ENCODE measurements at places on chromosomes 4 and X. TPM values are rescaled to one million over a fixed set of nuclear protein-coding genes. Genes with fewer than 3 reads are reported as not detected.
A peak's percentile ranks its signal among the peaks of the same experiment; 100 is the strongest.

CACNA1F gene
- 0.47 TPM for total RNA-seq

UGT2B7 gene
- total RNA-seq, result not detected

DNA sequence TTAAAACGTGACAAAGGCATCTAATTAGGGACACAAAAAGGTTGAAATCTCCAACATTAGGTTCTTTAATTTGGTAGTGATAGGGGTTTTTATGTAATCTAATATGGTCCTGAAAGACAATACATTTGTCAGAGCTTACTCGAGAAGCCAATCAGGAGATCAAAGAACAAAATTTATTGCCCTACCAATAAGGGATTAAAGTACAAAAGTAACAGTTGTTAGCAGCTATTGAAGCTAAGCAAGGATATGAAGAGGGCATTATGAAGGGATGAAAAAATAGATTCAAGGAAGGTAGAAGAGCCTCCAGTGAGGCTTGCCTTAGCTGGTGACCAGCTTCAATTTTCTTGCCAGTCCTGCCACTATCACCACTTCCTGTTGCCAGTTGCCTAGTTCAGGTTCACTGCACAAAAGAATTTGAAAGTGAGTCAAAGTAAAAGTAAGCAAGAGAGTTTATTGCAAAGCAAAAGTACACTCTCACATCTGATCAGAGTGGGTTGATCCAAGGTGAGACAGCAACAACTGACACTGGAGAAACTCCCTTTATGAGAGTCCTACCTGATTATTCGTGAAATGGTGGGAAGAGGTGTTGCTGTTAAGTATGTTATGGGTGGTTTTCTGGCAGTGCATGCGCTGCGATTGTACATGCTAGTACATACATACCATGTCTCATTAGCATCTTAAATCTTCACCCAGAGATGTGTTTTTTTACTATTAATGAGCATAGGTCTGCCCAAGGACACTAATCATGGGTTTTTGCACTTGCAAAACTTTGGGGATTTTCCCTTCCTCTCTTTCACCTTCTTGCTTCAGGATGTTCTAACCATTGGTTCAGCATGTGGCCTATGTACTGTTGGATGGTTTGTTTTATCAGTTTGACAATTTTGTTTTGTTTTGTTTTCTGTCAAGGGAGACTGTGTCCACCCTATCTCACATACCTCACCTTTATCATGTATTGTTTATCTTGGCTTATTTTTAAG lies 263.2 kb upstream of the ITM2A start:
- H3K27me3 ChIP-seq, result no peaks in the 10 kb centered on the region
- no peaks in the 10 kb centered on the region for H3K36me3 ChIP-seq

DNA sequence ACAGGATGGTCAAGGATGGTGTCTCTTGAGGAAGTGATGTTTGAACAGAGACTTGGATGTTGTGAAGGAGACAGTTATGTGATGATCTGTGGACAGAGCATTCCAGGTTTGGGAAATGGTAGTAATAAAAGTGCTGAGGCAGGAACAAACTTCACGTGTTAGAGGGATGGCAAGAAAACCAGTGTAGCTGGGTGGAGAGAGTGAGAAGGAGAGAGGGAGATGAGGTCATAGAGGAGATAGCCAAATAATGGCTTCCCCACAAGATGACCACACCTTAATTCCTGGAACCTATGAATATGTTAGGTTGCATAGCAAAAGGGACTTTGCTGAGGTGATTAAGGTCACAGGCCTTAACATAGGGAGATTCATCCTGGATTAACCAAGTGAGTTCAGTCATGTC lies 75.6 kb upstream of the GPR50 start:
- H3K4me3 ChIP-seq, result no peak overlapping the region
- H3K27ac ChIP-seq, result no peak overlapping the region
- no peaks in the 10 kb centered on the region for H3K36me3 ChIP-seq
- H3K27me3 ChIP-seq, result no peaks in the 10 kb centered on the region
- no peak for DNase-seq
- H3K4me1 ChIP-seq, result no peaks in the 10 kb centered on the region

GRCh38 chr4:54152846-54153600 lies 53.1 kb downstream of the GSX2 start:
- H3K4me1 ChIP-seq, result no peaks in the 10 kb centered on the region
- no peaks in the 10 kb centered on the region for H3K27me3 ChIP-seq
- no peaks in the 10 kb centered on the region for H3K36me3 ChIP-seq
- DNase-seq, result no peak
- no peak overlapping the region for H3K27ac ChIP-seq

GRCh38 chrX:7926914-7927258 lies 327 bp downstream of the PNPLA4 start:
- H3K4me3 ChIP-seq, result peak overlapping the region; percentile 86
- H3K4me1 ChIP-seq, result no peaks in the 10 kb centered on the region
- H3K27me3 ChIP-seq, result no peaks in the 10 kb centered on the region

DNA sequence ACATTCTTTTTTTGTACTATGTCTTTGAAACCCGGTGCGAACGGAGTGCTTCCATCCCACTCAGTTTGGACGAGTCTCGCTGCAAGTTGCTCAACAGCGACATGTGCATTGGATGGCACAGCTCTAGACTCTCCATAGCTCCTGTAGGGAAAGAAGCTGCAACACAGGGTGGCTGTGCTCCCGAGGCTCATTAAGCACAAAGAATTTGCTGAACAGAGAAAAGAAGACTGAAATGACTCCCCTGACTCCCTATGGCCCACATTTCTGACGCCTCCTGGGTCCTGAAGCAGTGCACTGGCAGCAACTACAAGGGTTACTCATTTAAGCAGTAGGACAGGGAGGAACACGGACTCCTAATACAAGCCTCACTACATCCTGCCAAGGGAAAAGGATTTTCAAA lies 127.4 kb downstream of the SH3RF1 start:
- H3K36me3 ChIP-seq, result peaks cover 59% of the 10 kb centered on the region
- H3K27ac ChIP-seq, result no peak overlapping the region
- H3K27me3 ChIP-seq, result no peaks in the 10 kb centered on the region
- peak; percentile 48 for DNase-seq
- no peak overlapping the region for H3K4me3 ChIP-seq
- no peaks in the 10 kb centered on the region for H3K4me1 ChIP-seq

Data from endodermal cell (in vitro differentiated cells).